SK-N-SH treated with all-trans-retinoic acid at 6 μM for 48 hours (cell line): ENCODE measurements at places on chromosomes 13 and 19.

DNA sequence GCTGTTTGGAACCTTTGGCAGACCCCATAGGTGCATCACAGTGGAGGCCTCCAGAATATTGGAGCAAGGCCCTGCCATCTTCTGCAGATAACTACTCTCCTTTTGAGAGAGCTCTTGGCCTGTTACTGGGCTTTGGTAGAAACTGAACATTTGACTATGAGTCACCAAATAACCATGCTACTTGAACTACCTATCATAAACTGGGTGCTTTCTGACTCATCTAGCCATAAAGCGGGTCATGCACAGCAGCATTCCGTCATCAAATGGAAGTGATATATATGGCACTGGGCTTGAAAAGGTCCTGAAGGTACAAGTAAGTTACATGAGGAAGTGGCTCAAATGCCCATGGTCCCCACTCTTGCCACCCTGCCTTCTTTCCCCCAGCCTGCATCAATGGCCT lies 782.5 kb upstream of the SLITRK6 start:
- ATAC-seq: no peak

DNA sequence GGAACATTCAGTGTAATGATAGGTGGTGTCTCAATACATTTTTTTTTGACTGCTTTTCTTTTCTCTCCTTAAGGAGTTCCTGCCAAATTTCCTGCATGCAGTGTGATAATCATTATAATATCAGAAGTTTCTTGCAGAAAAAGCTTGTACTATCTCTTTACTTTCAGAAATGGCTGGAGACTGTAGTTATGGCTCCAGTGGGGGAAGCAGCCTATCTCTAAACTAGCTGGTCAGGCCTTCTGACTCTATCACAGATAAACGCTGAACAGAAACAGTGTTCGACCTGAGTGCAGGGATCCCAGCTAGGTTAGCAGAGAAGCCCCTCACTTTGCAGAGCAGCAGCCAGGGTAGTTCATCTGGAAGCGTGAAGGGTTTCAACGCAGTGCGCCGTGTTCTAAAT lies 1.9 kb downstream of the CCNE1 start:
- ATAC-seq: no peak

GRCh38 chr19:48633148-48634035 lies 3.8 kb downstream of the DBP start:
- ATAC-seq: no peak

DNA sequence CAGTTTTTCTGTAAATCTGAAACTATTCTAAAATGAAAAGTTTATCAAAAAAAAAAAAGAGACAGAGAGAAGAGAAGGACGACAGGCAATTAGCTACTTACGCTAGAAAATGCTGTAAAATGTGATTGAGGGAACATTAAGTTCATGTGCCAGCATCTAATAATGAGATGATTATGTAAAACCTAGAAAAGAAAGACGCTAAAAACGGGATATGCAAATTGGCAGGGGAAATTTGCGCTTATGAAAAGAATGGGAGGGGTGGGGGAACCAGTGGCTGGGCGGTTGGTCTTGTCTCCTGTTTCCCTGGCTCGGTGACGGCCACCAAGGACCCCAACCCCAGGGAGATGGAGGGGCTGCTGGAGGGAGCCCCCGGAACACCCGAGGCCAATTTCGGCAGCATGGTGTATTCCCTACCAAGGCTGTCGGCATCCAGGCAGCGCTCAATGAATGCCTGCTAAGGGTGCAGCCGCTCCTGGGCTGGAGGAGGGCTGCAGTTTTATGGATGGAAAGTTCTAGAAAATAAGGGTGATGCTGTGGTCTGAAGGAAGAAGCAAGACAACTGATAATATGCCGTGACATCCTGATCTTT lies 34.2 kb downstream of the GNG7 start:
- ATAC-seq: no peak

DNA sequence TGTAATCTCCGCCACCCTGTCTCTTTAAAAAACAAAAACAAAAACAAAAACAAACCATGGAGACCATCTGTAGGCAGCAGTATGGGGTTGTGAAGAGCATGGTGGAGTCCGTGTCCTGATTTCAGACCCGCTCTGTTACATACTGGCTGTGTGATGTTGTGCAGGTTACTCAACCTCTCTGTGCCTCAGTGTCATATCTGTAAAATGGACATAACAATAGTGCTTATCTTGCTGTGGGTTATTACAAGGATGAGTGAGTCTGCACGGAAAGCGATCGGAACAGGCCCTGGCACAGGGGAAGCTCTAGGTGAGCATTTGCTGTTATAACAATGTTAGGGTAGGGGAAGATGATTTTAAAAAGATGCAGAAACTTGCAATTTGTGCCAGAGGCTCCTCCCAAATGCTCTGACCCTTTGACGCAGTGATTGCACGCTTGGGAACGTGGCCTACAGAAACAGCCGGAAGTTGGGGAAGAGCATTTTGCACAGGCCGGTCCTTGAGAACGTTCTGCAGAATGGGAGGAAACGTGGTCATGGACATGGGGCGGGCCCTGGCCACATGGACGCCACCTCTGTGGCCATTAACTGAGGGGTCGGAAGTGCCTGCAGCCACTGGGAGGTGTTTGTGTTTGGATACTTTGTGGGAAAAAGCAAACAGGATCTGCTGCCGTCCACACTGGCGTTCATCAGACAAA lies 15.7 kb upstream of the SELENOW start:
- ATAC-seq: no peak

- ATAC-seq: peak; percentile 59
These were observed 109.7 kb downstream of the NUFIP1 start for GRCh38 chr13:44879452-44880058.

DNA sequence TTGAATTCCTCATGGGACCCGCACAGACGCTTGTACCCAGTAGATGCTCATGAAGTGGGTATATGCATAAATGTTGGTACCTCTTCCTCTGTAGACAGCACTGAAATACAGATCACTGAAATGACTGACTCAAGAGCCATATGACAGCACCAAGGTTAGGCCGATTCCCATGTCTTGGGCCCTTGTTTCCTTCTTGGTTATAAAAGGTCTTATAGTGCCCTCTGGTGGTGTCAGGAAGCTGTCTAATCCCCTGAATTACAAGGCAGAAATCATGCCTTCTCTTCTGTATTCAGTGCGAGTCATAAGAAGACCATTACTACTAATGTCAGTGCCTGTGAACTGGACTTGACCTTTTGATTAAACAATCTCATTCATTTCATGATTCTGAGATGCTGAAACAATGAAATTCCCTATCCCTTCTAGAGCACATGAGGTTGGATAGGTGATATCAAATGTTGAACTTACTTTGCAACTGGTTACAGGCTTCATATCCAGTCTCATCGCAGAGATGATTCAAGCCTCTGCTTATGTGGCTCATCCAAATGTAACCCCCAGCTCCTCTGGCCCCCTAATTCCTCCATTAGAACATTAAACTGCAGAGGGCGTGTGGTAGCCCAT lies 59.7 kb downstream of the SPATA13 start:
- peak; percentile 95 for ATAC-seq

DNA sequence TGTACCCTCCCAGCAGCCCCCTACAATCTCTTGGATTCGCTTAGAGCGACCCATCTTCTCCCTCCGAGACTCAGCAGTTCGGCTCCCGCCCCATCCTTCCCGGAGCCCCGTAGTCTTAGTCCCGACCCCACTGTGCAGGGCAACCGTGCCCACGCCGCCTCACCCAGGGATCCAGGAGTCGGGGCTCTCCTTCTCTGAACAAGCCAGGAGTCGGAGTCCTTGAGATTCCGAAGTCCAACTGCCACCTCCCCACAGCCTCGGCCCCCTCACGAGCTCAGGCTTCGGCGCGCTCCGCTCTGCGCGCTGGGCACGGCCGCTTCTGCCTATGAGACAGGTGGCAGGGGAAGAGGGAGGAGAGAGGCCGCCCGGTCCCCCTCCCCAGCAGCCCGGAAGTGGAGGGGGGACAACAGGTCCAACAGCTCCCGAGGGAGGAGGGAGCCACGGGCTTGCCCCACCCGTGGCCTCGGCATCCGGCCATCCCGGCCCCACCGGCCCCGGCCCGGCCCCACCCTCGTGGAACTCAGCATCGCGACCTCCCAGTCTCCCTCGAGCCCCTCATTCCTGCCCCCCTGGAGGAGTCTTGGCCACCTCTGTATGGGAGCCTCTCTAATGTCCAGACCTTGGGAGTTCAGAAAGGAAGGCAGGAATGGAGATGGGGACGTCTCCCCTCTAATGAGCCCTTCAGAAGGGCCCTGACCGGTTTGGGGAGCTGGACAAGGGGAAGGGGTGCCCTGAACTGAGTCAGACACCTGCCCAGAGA lies at the start of gene PHLDB3:
Gene PHLDB3 (minus strand): TSS at position 321 of the 760 bp plus-strand sequence. CDS start 628 bp downstream, outside the sequence.
- peak; percentile 72 for ATAC-seq

- ATAC-seq: no peak
These were observed 68.6 kb downstream of the RAB20 start for GRCh38 chr13:110492679-110493593.

GRCh38 chr13:33940256-33940655 lies 122.3 kb downstream of the RFC3 start:
- ATAC-seq: no peak

DNA sequence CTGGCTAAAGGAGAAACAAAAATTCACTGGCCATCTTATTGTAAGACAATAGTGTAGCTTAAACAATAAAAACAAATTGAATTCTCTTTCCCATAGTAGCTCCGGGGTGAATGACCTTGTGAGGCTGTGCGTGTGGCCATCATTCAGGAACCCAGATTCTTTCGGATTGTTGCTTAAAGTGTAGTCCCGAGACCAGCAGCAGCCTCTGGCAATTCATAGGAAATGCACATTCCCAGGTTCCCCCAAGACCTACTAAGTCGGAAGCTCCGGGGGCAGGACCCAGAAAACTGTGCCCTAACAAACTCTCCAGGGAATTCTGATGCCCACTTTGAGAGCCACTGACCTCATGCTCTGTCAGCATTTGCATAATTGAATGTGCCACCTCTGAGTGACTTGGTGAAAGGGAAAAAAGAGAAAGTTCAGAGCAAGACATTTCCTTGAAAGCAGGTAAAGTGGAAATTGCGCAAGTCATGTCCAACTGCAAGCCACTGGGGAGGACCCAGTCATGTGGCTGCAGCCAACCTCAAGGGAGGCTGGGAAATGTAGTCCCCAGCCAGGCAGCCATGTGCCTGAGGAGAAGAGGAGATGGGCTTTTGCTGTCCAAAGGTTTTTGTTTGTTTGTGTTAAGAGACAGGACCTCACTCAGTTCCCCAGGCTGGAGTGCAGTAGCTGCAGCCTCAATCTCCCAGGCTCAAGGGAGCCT lies 50.7 kb upstream of the PNMA8B start:
- peak; percentile 83 for ATAC-seq

GRCh38 chr13:28579322-28579721 lies 79.6 kb upstream of the POMP start:
- ATAC-seq: no peak
